Activated naive CD8-positive, alpha-beta T cell treated with anti-CD3 and anti-CD28 coated beads, Interleukin-2, amount 10 ng/mL, durations not matched to agents 7 days and 5 days (primary cell): ENCODE measurements at places on chromosomes 13 and 19.

DNA sequence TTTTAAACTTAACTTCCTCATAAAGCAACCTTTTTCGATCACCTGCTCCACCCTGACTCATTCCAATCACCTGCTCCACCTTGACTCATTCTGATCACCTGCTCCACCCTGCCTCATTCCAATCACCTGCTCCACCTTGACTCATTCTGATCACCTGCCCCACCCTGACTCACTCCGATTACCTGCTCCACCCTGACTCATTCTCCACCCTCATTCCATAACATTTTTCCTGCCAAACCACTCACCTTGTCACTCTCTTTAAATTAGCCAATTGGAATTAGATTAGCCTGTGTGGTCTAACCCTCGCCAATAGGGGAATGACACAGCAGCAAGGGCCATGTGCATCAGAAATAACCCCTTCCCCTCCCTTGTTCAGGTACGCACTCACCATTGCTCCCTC, 31.9 kb upstream of the ZNF83 start:
- no peak for DNase-seq

DNA sequence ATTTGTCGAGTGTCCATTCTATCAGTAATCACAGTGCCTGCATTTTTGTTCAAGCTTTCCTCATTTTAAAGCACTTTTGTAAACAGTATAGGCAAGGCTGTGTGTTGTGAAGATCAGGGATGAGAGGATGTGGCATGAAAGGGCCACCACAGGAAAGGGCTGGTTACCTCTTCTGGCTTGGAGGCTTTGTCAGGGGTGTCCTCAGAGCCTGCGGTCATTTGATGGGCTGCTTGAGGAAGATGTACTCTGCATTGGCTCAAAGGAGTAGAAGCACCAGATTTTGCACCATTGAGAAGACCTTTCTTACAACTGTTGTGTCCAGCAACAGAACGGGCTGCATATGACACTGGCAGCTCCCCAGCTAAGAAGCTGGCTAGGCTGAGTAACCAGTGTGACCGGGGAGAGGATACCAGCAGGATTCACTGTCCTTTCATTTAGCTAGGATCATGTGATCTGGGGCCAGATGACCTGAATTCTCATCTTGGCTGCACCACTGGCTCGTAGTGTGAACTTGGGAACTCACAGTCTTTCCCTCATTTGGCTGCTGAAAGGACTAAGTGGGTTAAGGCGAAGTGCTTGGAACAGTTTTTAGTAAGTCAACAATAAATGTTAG, 380.2 kb downstream of the FGF9 start:
- peak; percentile 38 for DNase-seq

DNA sequence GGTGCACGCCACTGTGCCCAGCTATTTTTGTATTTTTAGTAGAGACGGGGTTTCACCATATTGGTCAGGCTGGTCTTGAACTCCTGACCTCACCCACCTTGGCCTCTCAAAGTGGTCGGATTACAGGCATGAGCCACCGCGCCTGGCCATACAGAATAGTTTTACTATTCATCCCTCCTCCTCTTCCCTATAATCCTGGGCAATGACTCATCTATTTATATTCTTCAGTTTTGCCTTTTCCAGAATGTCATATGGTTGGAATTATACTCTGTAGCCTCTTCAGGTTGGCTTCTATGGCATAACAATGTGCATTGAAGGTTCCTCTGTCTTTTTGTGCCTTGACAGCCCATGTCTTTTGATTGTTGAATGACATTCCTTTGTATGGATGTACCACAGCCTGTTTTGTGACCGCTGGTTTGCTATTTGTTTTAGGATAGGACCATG, 22.2 kb upstream of the LRP3 start:
- DNase-seq = no peak

DNA sequence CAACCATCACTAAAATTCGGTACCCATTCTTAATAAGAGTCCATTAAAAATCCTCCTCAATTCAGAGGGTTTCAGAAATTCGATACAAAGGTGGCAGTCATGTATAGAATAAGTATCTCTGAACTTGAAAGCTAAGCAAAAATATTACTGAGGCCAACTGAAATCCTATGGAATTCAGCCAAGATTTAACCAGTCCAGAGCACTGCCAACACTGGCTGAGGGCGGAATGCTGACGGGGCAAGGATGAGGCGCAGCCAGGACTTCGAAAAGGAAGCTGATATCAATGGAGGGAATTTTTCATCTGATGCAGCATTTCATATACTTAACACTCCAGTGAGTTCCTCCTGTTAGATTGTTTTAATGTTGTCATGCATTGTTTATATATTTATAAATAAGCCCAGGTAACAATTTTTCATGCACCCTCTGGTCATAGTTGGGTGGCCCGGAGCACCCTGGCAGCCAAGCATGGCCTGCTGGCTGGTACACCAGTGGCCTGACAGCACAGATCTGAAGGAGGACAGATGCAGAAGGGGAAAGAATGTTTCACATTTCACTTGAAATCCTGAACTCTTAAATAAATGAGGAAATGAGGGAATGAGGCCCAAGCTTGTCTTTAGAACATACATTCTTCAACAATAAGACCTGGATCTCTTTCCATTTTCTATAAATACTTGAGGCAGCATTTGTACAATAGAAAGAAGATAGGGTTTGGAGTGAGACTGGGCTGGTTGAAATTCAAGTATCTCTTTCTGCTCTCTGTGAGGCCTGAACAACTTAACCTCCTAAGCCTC, 41.5 kb downstream of the WDFY2 start:
- DNase-seq = no peak

- DNase-seq = no peak
Measured at GRCh38 chr13:111873676-111874178, 193.2 kb upstream of the SOX1 start.

DNA sequence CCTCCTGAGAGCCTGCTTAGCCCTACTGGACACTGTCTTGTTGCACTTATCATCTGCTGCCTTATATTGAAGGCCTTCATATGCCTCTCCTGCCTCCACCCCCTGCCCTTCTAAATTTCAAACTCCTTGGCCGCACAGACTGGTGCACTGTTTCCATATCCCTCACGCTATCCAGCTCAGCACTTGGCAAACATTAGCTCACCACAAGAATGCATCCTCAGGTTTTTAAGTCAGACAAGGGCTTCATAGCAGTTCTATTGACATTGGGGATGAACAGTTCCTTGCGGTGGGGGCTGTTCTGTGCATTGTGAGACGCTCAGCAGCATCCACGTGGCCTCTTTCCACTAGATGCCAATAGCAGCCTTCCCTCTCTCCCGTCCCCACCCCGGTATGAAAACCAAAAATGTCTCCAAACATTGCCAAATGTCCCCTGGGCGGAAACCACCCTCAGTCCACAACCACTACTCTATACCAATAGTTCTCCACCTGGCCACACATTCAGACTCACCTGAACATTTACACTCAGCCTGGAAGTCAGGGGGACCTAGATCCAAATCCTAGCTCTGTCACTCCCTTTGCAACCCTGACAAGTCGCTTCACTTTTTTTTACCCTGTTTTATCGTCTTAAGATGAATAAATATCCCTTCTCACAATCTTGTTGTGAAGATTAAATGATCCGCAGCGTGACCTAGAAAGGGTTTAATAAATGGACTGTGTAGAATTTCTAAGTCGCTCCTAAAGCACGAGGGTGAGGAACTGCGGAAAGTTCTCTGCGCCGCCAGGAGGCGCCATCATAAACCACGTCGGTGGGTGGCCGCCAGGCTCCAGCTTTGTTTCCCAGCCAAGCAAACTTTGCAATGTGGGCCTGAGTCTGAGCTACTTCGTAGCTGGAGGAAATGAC, 3.6 kb upstream of the CEACAM3 start:
- DNase-seq = peak; percentile 67

DNA sequence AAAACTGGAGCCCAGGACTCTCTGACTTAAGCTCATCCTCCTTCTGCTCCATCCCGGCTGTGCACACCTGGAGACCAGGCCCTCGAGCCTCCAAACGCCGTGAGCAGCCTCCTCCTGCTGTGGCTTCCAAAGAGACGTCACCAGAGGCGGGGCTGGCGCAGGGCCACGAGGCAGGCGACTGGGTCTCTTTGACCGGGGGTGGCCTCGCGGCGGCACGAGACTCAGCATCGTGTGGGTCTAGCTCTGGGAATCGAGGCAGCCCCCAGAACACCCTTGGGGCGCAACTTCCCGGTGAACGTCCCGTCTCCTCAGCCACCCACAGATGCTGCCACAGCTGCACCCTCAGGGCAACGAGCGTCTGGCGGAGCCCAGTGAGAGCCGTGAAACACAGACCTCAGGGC, 22.8 kb downstream of the RASA3 start:
- DNase-seq = peak; percentile 53

- DNase-seq = no peak
Measured at GRCh38 chr19:13803038-13803437, 7.8 kb downstream of the ZSWIM4 start.

- no peak for DNase-seq
Measured at GRCh38 chr19:5850743-5851293, 431 bp downstream of the FUT3 start.

DNA sequence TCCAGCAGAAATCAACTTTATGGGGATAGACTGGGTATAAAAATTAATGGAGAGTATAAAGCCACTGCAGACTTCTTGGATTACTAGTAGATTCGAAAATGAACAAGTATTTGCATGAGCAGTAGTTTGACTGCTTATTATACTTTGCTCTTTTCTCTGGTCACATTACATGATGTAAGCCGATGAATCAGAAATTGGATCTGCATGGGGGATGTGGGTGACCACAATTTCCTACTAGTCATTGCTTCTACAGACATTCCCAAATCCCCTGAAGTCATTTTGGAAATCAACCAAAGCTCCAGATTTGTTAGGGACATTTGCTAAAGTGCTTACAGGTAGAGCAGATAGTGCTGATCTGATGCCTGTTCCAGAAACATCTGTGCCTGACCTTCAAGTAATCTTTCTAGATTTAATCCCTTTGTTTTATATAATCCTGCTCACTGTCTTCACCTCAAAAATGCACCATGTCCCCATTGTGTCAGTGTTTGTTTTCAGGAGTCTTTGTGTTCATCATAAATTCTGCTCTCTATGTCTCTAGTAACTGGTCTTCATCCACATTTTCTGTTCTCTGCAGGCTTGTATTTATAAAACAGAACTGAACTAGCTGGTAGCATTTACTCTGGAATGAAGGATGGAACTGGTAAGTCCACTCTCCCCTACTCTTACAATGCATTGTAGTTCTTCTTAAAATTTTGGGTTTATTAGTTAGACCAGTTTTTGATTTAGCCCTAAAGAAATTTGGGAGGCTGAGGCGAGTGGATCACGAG, 201.5 kb upstream of the CSNK1A1L start:
- DNase-seq = no peak
